ENCODE measurements at places on chromosomes 11 and 22. TPM values are rescaled to one million over a fixed set of nuclear protein-coding genes. Genes with fewer than 3 reads are reported as not detected.

DNA sequence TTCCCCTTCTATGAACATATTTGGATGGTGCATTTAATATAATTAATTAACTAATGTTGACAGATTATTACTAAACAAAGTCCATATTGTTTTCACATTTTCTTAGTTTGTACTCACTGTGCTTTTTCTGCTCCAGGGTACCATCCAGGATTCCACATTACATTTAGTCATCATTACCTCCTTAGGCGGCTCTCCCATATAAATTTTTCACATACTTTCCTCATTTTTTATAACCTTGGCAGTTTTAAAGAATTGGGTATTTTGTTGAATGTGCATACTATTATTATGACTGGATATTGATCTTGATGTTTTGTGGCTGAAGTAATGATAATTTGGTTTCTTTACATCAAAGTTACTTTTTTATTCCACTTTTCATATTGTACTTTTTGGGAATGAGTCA is 755.6 kb upstream of the ANO3 start:
- DNase-seq: no peak

GRCh38 chr11:73760135-73760678 is 667 bp downstream of the RAB6A start:
- peak; percentile 66 for DNase-seq

DNA sequence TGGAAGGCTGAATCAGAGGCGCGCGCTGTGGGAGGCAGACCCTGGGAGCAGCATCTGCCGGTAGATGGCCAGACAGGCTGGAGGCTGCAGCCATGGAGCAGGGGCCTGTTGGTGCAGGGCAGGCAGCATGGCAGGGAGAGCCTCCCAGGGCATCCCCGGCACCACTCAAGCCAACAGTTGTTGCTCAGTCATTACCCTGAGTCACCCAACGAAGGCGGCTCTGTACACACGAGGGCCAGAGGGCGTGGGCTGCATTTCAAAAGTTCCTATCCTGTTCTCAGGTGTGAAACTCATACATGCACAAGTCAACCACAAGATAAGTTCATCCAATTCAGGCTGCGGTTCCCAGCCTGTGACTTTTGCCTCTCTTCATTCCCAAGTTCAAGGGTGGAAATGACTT is 2.6 kb downstream of the ANO1 start:
- DNase-seq: no peak

- DNase-seq: peak; percentile 74
Measured at GRCh38 chr11:128608746-128609407, 21.5 kb upstream of the ETS1 start.

DNA sequence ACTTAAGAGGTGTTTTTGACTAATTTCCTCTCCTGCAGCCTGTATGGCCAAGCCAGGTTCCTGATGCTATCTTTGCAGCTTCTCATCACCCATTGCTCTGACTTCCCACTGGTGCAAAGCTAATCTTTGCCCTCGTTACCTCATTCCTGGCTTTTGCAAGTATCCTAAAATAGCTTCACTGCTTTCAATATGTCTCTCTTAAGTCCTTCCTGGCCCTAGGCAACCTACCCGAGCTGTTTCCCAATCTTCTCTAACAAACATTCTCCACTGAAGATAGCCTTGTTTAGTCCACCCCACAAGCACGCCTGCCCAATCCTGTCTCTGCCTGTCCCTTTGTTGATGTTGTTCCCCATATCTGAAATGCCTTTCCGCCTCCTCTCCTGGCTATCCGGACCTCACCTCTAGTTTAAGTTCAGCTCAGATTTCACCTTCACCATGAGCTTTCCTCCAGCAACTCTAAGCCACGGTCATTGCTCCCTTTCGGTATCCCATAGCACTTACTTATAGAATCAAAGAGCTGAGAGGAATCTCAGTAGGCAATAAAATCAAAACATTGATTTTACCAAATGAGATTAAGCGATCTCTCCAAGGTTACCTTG is 30.1 kb upstream of the CECR2 start:
- no peak for DNase-seq

- DNase-seq: no peak
Measured at GRCh38 chr11:70002433-70002832, 75.7 kb upstream of the ANO1 start.

DNA sequence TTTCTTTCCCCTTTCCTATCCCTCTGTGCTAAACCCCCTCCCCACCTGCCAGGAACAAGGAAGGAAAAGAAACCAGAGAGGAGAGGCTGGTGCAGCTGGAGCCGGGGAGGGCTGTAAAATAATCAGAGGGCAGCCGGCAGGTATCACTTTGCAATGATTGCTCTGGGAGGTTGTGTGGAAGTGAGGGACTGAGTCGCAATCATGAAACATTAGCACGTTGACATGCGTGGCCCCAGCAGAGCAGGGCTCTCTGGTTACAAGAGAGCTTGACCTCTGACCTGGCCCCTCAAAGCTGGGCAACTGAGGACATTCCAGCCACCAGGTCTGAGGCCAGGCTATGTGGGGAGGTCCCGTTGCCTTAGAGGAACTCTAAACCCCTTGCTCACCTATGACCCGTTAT is 170.8 kb upstream of the BDNF start:
- DNase-seq: no peak

DNA sequence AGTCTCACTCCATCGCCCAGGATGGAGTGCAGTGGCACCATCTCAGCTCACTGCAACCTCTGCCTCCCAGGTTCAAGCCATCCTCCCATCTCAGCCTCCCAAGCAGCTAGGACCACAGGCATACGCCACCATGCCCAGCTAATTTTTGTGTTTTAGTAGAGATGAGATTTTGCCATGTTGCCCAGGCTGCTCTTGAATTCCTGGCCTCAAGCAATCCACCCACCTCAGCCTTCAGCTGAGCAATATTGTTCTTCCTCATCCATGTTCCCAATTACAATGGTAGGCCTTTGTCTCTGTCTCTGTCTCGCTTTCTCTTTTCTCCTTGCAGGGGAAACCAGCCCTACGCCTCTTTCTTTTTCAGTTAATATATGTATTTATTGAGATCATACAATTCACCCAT is 10.3 kb downstream of the HSPA8 start:
- no peak for DNase-seq

- no peak for DNase-seq
Measured at GRCh38 chr22:33062361-33062760, 4.2 kb upstream of the SYN3 start.

OR4D5 gene
- not detected for polyA plus RNA-seq

C22orf15 gene
- 0.50 TPM for polyA plus RNA-seq

TXN2 gene
- polyA plus RNA-seq: 109 TPM
